ENCODE measurements at places on chromosomes 12 and 14. TPM values are rescaled to one million over a fixed set of nuclear protein-coding genes. Genes with fewer than 3 reads are reported as not detected.

Gene UNC79
- total RNA-seq, result 0.21 TPM

- no peak for DNase-seq
Measured at GRCh38 chr14:75991753-75992152, 6.2 kb downstream of the IFT43 start.

Gene RASSF3
- total RNA-seq, result 52.6 TPM

DNA sequence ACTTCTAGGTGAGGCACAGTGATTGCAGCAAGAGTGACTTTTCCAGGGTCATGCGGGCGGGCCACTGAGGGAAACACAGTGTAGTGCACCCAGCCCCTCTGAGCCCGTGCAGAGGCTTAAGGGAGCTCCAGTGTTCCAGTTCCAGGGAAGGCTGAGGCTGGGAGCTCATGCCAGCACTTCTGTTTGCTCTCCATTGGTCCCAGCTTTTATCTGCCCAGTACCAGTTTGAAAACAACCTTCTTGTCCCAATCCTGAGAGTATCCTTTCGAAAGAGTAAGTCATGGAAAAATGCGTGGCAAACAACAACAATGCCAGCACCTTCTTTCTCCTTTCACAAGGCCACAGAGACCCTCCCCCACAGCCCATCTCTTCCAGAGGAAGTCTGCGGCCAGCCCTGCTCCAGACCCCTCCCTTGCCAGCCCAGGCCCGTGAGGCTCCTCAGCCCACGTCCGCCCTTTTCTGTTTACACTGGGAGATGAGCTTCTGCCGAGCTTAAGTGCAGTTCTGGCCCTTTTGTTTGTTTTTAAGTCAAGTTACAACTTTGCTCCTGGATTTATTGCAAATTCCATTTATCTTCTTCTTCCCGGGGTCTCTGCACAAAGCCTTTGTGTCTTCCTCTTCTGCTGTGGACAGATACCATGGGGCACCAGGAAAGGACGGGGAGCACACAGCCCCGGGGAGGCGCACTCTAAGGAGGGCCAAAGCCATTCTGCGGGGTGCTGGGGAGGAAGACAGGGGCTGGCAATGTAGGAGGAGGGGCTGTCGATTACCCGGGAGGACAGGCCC is 185.6 kb downstream of the ZFP36L1 start:
- peak; percentile 67 for DNase-seq

- DNase-seq, result no peak
Measured at GRCh38 chr14:57492859-57493258, 798 bp downstream of the CCDC198 start.

DNA sequence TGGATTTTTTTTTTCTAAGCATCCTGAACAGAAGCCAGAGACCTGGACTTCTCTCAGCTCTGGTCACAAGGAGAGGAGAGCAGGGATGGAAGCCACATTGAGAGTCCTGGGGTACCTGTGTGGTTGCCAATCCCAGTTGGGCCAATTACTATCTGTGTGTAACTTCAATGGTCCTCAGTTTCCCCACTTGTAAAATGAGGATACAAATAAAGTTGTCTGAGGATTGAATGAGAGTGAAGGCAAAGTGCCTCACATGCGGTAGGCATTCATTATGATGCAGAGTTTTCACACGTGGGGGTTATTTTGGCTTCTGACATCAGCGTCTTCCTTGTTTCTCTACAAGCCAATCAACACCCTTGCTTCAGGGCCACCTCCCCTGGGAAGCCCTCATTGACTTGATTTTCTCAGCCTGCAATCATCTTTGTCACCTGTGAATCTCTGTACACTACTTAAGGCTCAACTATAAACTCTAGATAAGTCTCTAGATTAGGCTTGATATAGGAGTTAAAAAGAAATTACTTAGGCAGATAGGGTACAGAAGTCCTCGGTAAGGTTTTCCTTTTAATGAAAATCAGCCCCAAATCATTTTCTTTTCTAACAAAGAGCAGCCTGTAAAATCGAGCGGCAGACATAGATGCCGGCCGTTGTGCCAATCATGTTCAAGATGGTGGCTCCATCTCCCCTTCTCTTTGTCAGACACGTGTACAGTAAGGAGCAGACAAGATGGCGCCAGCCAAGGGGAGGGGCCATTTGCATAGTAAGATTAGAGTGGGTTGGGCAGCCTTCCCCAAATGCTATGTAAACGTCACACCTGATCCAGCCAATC is 37.8 kb upstream of the FICD start:
- no peak for DNase-seq

Gene PCNX4
- total RNA-seq, result 23.6 TPM

Data from colonic mucosa (tissue), 4 donors.